Pulmonary artery endothelial cell (primary cell): ENCODE measurements at places on chromosomes 7 and 10.

DNA sequence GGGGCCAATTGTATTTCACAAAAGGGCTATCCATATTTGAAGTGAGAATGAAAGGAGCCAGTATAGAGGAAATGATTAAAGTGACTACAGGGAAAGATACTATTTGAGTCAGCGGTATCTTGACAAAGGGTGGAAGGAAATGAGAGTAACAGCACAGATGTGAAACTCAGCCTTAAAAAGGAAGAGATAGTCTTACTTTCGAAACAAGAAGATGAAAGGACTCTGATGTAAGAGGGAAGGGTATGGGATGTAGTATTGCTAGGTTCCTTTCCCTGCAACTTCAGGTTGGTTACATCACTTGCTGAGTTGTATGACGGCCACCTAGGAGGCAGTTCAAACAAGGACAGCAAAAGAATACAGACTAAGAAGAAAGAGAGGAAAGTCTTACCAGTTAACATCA is 13.7 kb downstream of the CISD1 start:
- DNase-seq = peak; percentile 86

GRCh38 chr7:36862771-36863261 is 138.5 kb upstream of the AOAH start:
- DNase-seq = no peak

GRCh38 chr10:109892117-109892516 is 31.2 kb downstream of the XPNPEP1 start:
- no peak for DNase-seq

DNA sequence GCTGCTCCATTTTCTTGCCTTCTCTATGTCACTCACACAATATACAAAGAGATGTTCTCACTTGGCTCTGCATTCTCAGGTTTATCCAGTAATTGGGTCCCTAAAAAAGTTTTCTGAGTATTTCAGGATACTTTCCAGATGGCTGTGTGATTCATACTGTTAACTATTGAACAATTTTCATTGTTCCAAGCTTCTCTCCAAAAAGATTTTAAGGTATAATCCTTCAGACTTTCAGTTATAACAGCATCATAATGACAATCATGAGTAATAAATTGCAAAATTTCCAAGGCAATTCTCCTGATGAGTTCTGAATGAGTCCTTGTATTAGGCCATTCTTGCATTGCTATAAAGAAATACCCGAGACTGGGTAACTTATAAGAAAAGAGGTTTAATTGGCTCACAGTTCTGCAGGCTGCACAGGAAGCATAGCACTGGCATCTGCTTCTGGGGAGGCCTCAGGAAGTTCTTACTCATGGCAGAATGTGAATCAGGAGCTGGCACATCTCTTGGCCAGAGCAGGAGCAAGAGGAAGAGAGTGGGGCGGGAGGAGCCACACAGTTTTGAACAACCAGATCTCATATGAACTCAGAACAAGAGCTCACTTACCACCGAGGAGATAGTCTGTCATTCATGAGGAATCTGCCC is 148.1 kb downstream of the SLC16A9 start:
- no peak for DNase-seq

DNA sequence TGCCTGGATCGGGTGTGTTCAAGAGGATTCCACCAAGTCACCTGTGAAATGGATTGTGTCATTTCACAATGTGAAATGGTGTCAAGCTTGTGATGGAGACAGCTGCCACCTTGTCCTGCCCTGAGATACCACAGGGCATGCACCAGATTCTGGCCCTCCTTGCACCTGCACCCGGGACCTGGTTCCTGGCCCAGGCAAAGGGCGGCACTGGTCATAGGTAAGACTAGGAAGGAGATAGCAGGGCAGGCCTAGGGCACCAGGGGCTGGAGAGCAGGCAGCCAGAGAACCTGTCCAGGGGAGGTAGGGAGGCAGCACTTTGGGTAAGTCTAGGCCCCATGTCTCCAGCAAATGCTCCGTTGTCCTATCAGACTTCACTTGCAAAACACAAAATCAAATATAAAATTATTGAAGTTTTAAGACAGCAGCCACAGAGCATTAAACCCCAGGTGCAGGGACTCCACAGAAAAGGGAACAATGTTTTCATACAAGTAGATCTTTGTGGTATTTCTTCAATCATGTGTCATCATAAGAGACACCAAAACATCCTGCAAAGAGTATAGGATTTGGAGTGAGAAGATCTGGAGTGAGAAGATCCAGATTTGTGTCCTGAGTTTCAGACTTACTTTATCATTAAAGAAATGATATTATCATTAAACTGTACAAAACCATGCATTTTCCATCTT is 22.7 kb upstream of the ZNF800 start:
- no peak for DNase-seq

DNA sequence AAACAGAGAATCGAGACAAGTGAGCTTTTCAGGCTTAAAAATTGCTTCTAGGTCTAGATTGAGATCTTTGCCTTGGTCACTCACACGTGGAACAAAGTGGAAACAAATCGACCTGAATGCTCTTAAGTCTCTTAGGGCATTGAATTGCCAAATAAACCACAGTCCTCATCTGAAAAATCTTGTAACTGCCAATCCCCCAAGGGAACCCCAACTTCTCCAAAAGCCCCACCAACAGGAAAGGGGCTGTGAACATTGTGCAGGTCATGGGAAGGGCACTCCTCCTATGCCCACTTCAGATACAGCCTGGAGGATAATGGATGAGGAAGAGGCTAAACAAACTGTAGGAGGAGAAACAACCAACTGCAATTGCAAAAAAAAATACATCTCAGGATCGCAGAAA is 91.3 kb downstream of the DGKI start:
- no peak for DNase-seq

DNA sequence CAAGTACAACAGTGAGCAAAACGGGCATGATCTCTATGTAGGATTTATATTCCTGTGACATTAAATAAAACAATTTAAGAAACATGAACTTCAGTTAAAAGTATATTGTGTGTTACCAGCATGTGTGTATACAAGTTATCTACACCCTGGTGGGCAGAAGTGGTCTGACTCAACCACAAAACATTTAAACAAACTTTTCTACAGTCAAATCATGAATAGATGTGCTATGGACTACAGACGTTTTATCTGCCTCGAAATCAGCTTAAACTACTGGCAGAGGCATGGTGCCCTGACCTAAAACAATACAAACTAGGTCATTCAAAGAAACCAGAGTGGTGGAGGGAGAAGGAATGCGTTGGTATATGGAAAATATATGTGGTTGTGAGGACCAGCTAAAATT is 3.6 kb downstream of the ARL3 start:
- DNase-seq = no peak

GRCh38 chr7:102326157-102326889 is 29.9 kb downstream of the SPDYE6 start:
- no peak for DNase-seq

- DNase-seq = peak; percentile 29
Observed at GRCh38 chr7:148697256-148698006, 1.3 kb upstream of the CUL1 start.

DNA sequence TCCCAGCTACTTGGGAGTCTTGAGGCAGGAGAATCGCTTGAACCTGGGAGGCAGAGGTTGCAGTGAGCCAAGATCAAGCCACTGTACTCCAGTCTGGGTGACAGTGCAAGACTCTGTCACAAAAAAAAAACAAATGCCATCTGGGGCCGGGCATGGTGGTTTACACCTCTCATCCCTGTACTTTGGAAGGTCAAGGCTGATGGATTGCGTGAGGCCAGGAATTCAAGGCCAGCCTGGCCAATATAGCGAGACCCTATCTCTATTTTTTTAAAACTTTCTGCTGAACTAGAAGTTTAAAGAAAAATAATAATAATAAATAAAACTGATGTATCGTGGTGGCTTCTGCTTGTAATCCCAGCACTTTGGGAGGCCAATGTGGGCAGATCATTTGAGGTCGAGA is 15.7 kb upstream of the RNF216 start:
- DNase-seq = no peak

GRCh38 chr7:44185729-44186128 is 3.5 kb downstream of the GCK start:
- no peak for DNase-seq
